ENCODE measurements at places on chromosomes 2 and 18. TPM values are rescaled to one million over a fixed set of nuclear protein-coding genes. Genes with fewer than 3 reads are reported as not detected.

The OR6B2 gene
- not detected for total RNA-seq

The SETBP1 gene
- 9.8 TPM for total RNA-seq

The ABCB11 gene
- 0.37 TPM for total RNA-seq

The UPP2 gene
- total RNA-seq, result not detected

The COLEC12 gene
- 14.2 TPM for total RNA-seq

The SAG gene
- not detected for total RNA-seq

The IL1F10 gene
- not detected for total RNA-seq

The IKZF2 gene
- total RNA-seq, result 3.8 TPM

All from left cardiac atrium (tissue), 4 donors.